ENCODE measurements at places on chromosomes 4 and X.
A peak's percentile ranks its signal among the peaks of the same experiment; 100 is the strongest.

GRCh38 chr4:76526585-76526990 lies 91.6 kb downstream of the SHROOM3 start:
- no peak for DNase-seq

DNA sequence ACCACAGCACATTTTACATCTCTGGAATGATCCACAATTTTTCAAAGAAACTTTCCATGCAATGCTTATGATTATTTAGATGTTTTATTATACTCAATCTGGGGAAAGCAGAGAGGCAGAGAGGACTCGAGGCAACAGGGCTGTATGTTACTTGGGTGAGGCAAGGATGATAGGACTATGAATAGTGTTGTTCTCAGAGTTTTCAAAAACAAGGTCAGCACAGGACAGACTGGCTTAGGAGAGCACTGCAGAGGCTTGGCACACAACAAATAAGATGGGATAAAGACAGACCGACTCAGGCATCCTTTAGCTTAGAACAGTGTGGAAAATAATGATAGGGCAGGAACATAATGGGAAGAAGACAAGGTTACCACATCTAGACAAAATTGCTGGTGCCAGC lies 65.4 kb downstream of the TMEM150C start:
- no peak for DNase-seq

GRCh38 chrX:16664626-16665025 lies 14.7 kb downstream of the S100G start:
- DNase-seq: no peak

DNA sequence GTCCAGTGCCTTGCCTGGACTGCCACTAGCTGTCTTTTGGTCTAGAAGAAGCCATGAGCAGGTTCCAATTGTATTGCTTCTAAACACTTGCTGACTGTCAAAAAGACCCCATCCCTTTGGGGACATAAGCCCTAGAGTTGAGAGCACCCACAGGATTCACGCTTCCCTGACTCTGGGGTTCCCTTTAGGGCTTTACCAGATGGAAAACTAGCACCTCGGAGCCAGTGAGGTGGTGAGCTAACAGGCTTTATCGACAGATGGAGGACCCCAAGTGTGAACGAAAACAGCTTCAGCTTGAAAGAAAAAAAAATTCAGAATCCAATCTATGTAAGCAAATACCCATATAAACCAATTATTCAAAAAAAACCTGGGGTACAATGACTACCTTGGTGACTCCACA lies 90.8 kb downstream of the NAA11 start:
- DNase-seq: no peak

DNA sequence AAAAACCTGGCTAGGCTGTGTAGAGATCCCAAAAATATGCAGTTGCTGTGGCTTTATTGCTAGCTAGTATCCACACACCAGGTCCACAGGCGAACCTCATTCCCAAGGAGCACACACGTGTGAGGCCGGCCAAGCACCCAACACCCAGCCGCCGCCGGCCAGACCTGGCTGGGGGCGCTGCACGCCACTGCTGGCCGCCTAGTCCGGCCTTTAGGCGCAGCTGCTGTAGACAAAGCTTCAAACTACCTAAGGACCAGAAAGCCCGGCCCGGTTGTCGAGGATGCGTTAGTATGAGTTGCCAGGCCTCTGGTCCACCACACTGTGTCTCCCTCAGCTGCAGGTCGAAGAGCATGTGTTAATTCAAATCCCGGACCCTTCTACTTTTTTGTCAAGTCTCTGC lies 3.1 kb downstream of the POU3F4 start:
- peak; percentile 26 for DNase-seq

DNA sequence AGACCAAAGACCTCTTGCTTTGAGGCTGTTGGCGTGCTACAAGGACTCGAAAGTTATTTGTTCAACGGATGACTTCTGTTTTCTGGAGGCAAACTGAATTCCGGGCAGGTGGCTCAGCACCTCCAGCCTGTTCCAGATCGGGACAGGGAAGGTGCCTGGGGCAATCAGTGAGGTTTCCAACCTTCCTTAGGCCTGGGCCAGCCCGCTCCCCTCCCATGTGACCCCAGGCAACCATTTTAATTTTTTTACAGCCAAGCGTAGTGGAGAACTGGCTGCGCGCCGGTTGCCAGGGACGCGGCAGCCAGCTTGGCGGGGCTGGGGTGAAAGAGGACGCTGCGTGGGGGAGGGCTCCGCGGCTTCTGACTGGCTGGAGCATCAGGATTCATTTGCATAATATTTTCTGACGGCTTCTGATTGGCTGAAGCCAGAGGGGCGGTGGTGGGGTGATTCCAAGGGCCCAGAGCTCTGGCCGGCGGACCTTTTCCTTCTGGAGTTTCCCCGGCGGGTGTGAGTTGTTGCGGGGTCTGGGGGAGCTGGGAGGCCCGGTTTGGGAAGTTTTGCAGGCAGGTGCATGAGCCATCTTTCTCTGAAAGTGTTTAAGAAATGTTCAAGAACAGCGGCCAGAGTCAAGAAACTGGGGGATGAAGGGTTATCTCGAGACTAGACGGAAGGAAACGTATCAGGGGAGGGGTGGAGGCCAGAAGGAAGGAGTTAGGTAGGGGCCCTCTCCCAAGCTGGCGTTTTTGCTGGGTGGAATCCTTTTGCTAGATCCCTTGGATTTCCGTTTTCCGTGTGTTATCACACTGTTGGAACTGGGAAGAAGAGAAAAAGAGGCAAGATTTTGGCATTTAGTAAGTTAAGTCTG lies at the start of gene MID1IP1:
Gene MID1IP1 (plus strand): TSS at position 479 of the 865 bp plus-strand sequence. CDS start 3,488 bp downstream, outside the sequence.
- peak; percentile 76 for DNase-seq

- DNase-seq: no peak
Measured at GRCh38 chr4:2487632-2488031, 18.7 kb downstream of the RNF4 start.

GRCh38 chr4:111213531-111213930 lies 590.7 kb upstream of the PITX2 start:
- no peak for DNase-seq

DNA sequence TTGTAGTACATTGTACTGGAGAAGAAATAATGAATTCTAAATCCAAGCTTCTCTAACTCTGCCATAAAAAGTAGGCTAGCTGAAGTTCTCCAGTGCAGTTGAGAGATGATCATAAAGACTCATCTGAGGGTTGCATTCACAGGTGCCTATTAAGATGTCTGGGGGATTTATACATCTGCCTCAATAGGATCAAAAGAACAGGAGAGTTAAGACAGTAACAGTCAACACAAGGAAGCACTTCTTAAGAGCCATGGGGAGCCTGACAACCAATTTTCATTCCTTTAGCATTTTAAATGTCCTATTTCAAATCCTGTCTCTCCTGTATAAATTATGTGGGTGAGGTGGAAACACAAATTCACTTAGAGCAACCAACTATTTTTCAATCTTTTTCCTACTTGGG lies 432.4 kb upstream of the NWD2 start:
- DNase-seq: no peak

DNA sequence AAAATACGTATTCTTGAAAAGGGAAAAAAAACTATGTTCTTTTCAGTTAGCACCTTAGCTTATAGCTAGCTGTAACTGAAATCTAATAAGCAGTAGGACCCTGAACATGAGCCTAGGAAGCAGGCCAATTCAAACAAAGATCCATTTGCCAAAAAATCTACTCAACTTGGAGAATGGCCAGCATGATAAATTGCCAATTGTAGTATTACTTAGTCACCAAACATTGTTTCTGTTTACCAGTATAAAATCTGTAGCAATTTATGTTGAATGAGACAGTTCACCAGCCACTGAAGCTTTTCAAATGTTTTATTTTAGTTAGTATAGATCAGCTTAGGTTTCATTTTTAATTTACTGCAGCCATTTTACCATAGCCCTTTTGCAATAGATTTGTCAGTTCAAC lies 323.6 kb upstream of the DIPK2B start:
- DNase-seq: no peak

DNA sequence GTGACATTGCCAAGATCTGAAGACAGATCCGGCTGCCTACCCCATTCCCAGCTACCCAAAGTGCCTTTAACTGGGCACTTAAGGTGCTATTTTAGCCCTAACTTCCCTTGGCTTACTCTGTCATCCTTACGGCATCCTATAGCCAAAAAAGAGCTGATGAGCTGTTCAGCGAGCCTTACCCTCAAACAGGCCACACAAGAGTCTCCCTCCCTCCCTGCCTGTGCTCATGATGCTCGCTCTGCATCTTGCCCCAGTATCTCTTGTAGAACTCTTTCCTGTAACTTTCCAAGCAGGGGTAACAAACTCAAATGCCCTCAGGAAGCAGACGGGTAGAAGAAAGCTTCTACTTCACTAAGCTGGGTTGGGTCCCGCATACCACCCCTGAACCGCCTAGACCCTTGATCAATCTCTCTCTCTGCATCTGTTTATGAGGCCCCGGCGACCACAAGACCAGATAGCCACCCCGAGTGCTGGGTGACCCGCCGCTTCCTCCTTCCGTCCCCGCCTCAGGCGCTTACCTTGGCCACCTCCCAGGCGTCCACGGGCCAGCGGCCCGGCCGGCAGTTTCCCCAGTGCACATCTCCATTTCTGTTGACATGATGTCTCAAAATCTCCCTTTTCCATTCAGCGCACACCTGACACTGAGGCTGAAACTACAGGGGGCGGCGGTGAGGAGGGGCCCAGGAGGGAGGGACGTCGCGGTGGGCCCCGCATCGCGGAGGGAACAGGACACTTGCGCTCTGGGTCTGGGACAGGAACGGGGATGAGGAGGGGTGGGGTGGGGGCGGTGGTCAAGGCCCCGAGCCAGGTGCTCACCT lies 663 bp downstream of the CXorf38 start:
- peak; percentile 6 for DNase-seq

- DNase-seq: no peak
Measured at GRCh38 chrX:74132280-74132679, 171.7 kb upstream of the ZCCHC13 start.

DNA sequence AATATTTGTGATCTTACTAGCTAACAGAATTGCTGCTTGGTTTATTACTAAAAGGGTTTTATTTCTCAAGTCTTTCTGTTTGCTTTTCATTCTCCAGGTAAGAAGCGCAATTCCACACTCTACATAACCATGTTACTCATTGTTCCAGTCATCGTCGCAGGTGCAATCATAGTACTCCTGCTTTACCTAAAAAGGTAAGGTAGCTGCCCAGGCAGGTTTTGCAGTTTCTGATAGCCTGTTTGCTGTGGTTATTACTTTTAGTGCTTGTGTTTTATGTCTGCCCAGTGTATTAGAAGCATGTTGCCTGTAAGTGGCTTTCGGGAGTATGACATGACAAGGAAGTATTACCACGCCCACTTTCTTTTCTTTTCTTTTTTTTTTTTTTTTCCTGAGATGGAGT lies 46.4 kb downstream of the IL13RA1 start:
- DNase-seq: no peak

DNA sequence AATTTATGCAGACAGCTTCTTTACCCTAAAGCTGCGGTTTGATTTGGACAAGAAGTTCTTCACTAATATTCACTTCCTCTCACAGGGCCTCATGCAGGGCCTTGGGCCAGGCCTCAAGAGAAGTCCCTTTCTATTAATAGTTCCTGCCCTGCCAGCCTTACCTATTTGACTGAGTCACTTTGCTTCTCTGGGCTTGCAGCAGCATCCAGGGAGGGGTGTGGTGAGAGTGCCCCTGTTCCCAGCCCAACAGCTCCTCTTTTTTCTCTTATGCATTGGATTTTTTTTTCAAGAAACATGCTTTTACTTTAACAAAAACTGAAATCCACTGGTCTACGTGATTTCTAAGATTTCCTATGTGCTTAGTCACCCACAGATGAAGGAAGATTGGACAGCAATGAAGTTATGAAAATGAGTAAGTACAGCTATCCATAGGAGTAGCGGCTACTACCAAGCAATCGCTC lies 26.7 kb downstream of the FAM156B start:
- no peak for DNase-seq

GRCh38 chrX:121581885-121582284 lies 534.5 kb downstream of the GLUD2 start:
- no peak for DNase-seq

- no peak for DNase-seq
Measured at GRCh38 chr4:10283761-10284160, 167.2 kb upstream of the WDR1 start.

DNA sequence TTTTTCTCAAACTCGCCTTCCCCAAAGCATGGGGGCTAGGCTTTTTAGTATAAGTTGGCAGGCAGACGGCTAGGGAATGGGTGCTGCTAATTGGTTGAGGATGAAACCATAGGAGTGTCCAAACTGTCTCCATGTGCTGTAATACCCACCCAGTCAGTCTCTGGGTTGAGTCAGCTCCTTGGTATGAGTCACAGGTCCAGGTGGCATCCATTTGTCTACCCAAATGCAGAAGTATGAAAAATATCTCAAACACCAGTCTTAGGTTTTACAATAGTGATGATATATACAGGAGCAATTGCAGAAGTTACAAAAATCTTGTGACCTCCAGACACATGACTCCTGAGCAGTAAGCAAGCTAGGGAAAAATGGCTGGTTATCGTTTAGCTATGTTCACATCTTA lies 27.4 kb upstream of the CCSER1 start:
- DNase-seq: no peak

DNA sequence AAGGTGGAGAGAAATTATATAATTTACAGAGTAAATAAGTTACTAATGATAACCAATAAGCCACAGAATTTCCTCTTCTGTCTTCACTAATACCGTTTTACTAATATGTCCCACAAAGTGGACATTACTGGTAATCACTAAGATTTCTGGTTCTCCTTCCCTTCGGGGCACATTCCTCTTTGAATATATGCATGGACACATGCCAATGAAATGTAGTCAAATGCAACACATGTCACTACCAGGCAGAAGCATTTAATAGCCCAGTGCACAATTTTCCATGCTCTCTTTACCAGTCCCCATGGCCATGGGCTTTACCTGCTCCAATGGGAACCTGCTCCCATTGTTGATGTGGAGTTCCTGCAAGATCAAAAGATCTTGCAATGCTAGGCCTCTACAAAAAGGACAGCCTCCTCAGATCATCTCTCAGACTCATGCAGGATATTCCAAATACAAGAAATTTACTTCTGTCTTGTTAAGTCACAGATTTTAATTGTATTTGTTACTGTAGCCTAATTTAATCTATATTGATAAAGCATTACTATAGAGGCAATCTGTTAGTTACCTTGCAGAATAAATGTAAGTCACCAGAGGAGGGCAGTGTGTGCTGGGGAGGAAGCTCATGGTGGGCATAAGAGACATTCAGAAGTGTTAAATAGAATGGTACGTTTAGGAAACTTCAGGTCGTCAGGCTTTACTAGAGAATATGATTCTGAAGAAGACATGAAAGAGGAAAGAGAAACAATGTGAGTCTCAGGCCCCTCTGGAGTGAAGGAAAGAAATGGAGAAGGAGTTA lies 37.1 kb upstream of the INPP4B start:
- peak; percentile 28 for DNase-seq

DNA sequence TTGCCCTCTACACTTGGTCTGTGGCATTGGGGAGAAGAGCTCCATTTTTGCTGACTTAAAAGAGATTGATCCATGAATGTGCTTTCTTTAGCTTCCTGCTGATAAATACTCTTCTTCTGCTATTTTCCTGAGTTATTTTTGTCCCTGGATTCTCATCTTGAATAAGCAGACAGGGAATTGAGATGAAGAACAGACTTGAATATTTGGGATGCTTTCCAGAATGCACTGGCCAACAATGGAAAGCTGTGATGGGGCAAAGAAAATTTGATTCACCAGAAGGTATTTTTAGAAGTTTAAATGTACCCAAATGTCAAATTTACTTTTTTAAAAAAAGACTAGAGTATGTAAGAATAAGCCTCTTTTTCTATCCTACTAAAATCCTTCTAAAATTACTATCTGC lies 309.9 kb upstream of the PPP1R2C start:
- DNase-seq: no peak

GRCh38 chr4:184171011-184171410 lies 46.7 kb downstream of the ENPP6 start:
- DNase-seq: no peak

- no peak for DNase-seq
Measured at GRCh38 chr4:57158221-57158620, 48.0 kb upstream of the IGFBP7 start.

Measured in endothelial cell (in vitro differentiated cells).